ENCODE measurements at places on chromosomes 5 and 9.

- DNase-seq: no peak
These were observed 255.1 kb downstream of the MAT2B start for GRCh38 chr5:163760498-163760897.

- DNase-seq: no peak
These were observed 97.5 kb downstream of the IRX2 start for GRCh38 chr5:2653991-2654390.

DNA sequence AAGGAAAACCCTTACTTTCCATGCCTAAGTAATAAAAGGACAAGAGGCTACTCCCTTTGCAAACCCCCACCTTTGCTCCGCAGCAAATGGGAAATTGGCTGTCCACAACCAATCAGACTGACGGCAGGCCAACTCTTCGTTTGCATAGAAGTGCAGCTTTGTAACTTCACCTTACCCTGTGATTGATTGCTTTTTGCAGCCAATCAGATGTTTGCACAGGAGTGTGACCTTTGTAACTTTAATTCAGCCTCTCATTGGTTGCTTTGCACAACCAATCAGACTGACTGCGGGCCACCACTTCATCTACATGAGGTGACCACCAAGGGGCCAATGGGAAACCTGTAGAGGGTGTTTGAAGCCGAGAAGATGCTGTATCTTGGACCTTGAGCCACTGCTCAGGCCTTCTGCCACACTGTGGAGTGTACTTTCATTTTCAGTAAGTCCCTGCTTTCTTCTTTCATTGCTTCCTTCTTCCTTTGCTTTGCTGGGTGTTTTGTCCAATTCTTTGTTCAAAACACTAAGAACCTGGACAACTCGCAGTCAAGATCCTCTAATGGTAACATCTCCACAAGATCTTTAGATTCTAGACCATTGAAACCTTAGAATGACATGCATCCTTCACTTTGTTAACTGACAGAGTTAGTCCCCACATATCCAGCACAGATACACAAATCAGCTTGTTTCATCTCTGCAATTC is 51.3 kb upstream of the FREM1 start:
- DNase-seq: no peak

- DNase-seq: no peak
These were observed 141.5 kb upstream of the FSTL4 start for GRCh38 chr5:133753856-133754255.

- no peak for DNase-seq
These were observed 29.6 kb downstream of the ZNF366 start for GRCh38 chr5:72477644-72478043.

GRCh38 chr9:83698976-83699585 is 8.7 kb downstream of the UBQLN1 start:
- no peak for DNase-seq

DNA sequence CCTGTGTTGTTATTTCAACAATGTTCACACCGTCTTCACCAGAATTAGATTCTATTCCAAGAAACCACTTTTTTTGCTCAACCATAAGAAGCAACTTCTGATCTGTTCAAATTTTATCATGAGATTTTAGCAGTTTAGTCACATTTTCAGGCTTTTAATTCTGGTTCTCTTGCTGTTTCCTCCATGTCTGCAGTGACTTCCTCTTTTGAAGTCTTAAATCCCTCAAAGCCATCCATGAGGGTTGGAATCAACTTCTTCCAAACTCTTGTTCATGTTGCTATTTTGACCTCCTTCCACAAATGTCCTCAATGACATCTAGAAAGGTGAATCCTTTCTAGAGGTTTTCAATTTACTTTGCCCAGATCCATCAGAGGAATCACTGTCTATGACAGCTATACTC is 25.7 kb upstream of the ENTREP1 start:
- no peak for DNase-seq

DNA sequence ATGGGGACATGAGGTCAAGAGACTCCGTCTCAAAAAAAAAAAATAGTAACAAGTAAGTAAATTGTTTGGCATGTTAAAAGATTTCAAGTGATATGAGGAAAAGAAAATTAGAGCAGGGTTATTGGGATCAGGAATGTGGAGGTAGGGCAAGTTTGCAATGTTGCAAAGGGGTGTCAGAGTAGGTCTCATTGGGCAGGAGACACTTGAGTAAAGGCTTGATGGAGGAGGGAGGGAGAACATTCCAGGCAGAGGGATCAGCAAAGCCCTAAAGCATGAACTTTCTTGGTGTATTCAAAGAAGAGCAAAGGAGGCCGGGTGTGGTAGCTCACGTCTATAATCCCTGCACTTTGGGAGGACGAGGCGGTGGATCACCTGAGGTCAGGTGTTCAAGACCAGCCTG is 87.1 kb upstream of the HAND1 start:
- no peak for DNase-seq

DNA sequence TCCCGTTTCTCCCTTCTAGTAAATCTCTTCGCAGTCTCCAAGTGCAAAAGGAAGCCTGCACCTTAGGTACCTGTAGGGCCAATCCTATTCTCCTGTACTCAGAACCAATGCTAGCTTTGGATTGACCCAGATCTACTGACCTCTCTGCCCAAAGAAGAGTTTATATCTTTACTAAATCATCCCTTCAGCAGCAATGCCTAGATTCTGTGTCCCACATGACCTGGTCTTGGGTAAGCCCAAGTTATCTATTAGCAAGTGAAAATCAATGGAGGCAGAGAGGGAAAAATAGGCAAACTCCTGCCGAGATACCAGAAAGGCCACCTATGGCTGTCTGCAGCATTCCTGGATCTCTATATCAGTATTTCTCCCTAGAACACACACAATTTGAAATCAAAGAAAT is 60.0 kb downstream of the SUSD1 start:
- no peak for DNase-seq

DNA sequence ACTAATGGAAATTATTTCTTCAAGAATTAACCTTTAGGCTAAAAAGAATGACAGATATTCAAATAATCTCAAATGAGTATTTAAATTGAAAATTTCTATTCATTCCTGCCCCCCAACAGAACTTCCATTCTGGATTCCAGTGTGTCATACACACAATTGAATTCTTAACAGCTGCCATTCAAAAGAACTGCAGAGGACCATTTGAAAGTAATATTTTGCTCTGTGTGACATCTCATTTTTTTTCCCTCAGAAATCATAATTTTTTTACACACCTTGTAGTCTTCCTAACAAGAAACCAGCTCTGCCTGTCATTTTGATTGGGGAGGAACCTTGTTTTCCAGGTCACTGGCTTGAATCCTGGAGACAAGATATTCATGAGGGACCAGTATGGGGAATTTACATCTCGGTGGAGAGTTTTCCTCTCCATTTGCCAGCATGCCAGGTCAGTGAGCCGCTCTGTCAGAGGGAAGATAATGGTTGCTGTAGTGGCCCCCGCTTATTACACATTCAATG is 358.7 kb upstream of the ITGA1 start:
- DNase-seq: no peak

GRCh38 chr5:149646564-149646963 is 65.3 kb downstream of the ARHGEF37 start:
- peak; percentile 60 for DNase-seq

GRCh38 chr5:84682531-84682930 is 297.9 kb upstream of the EDIL3 start:
- DNase-seq: no peak

DNA sequence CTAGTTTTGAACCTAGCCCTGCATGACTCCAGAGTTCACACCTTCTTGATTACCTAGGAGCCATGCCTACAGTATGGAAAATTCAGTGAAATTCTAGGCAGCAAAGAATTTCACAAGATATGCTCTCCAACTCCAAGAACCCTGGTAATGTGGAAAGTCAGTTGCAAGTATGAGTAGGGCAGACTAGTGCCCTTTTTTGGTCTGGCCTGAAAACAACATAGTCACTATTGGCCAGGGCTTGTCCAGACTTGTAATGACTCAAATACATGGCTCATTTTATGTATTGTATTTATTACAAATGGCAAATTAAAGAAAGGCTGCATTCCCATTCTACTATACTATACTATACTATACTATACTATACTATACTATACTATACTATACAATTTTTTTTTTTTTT is 160.4 kb downstream of the ESM1 start:
- no peak for DNase-seq

DNA sequence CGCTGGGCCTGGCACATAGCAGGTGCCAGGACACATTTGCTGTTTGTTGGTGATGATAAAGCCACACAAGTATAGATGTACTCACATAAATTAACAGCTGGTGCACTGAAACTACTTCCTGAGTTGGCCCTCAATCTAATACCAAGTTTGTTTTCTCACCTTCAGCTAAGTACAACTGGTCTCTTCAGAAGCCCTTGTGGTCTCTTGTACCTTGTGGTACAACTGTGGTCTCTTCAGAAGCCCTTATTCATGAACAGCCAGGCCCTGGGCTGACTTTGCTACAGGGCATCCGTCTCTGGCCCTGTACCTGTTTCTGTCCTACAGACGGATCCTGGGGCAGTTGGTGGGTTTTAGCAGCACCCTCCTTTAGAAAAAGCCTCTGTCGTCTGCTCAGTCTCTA is 81.5 kb downstream of the DAB2IP start:
- no peak for DNase-seq

DNA sequence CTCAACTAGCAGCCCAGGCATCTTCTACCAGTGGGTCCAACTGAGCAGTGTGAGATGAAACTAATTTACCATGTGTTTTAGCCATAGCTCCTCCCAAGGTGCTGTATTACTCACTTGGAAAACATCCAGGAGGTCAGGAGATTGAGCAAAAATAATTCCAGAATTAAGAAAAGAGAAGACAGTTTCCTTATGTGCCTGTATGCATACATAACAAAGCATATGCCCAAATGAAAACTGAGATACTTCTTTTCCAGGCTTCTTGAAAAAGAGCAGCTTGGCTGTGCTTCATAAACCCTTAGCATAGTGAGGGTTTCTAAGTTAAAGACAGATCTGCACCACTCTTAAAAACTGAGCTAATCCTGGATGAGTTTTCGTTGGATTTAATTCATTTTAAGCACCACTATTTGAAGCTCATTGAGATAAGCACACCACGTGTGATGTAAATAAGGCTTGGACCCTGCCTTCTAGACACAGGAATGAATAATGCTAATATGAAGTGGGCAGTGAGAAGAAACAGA is 119.4 kb downstream of the ADAMTS12 start:
- no peak for DNase-seq

DNA sequence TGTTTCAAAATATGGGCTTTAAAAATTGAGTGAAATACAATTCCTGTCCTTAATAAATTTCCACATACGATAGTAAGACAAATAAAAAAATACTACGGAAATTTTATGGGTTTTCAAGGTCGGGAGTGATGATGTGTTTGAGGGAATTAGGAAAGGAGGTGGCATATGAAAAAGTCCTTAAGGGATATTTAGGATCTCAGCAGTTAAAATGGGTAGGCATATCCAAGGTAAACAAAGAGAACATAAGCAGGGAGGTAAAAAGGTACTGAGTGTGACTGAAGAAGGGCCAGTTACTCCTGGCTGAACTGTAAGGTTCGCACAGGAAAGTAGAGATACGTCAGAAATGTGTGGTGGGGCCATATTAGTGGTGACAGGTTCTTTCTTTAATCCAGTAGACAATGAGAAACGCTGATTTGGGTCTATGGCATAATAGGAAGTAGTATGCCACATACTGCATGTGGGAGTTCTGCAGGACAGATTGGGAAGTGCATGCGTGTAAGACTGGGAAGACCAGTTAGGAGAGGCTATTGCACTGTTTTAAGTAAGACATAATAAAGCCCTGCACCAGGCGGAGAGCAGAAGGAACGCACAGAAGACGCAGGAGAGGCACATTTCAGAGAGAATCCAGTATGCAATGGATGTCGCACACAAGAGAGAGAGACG is 937 bp upstream of the HMGCR start:
- no peak for DNase-seq

DNA sequence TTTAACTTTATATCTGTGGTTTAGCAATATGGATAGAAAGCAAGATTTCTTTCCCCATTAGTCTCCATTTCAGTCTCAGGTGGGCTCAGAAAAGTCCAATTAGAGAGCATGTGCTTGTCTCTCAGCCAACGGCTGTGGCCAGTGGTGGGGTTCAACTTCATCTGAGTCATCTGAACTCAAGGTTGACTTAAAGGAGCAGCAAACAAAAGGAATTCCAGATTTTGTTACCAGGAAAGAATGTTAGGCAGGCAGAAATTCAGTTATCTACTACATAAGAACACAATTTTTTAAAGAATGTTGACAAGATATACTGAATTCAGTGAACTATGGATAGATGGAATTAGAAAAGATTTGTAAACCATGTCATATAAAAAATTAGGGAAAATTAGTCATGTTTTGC is 784.1 kb downstream of the MAT2B start:
- DNase-seq: no peak

- DNase-seq: peak; percentile 72
These were observed 2124.9 kb downstream of the MAT2B start for GRCh38 chr5:165630261-165630778.

DNA sequence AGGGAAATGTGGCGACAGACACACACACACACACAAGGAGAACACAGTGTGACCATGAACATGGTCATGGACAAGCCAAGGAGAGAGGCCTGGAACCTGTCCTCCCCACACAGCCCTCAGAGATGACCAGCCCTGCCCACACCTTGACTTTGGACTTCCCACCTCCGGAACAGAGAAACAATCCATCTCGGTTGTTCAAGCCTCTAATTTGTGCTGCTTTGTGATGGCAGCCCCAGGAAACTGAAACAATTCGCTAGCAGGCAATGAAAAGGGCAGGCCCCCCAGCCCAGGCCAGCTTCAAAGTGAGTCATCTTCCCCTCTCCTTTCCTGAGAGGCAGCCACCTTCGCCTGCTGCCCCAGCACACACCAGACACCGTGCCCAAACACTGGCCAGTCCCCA is 47.7 kb downstream of the NSUN2 start:
- DNase-seq: no peak

GRCh38 chr5:141440341-141440740 is 10.0 kb downstream of the PCDHGA12 start:
- no peak for DNase-seq

DNA sequence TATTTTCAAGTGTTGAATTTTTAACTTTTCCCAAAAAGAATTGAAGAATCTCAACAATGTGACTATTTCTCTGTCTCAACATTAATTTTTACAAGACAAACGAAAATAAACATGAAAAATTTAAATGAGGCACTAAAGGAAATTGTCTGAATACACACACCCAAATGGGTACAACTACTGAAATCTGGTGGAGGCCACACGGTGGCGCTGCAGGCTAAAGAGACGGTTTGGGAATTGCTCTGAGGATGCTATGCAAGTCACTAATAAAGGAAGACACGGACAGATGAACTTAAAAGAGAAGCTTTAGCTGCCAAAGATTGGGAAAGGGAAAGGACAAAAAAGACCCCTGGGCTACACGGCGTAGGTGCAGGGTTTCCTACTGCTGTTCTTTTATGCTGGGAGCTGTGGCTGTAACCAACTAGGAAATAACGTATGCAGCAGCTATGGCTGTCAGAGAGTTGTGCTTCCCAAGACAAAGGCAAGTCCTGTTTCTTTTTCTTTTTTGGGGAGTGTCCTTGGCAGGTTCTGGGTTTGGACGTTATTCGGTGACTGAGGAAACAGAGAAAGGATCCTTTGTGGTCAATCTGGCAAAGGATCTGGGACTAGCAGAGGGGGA is at the start of gene PCDHB10:
Gene PCDHB10, plus strand, starts transcription at position 244 of the 616 bp plus-strand sequence. Its CDS starts 200 bp downstream, at position 444.
- DNase-seq: no peak

DNA sequence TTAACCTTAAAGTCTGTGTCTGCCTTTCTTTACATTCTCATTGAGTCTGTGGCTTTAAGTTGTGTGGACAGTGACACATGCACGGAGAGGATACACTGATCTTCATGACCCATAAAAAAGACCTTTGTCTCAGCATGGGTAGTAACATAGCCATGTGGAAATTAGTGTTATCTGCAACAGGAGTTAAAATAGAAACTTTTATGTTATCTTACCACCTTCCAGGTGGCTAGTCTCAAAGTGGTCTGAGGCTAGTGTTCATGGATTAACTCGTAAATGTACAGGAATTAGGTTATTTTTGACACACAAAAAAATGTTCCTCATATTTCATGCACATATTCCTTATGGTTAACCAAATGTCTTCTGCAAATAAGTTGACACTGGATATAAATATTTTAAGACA is 607.0 kb downstream of the ISL1 start:
- no peak for DNase-seq
